ENCODE measurements at places on chromosomes 13 and 19.
A peak's percentile ranks its signal among the peaks of the same experiment; 100 is the strongest.

- no peak for DNase-seq
Observed at GRCh38 chr13:78736142-78736541, 77.2 kb upstream of the OBI1 start.

- no peak for DNase-seq
Observed at GRCh38 chr19:33667141-33667650, 45.4 kb downstream of the CHST8 start.

- peak; percentile 45 for DNase-seq
Observed at GRCh38 chr19:40716031-40716481, 630 bp downstream of the COQ8B start.

DNA sequence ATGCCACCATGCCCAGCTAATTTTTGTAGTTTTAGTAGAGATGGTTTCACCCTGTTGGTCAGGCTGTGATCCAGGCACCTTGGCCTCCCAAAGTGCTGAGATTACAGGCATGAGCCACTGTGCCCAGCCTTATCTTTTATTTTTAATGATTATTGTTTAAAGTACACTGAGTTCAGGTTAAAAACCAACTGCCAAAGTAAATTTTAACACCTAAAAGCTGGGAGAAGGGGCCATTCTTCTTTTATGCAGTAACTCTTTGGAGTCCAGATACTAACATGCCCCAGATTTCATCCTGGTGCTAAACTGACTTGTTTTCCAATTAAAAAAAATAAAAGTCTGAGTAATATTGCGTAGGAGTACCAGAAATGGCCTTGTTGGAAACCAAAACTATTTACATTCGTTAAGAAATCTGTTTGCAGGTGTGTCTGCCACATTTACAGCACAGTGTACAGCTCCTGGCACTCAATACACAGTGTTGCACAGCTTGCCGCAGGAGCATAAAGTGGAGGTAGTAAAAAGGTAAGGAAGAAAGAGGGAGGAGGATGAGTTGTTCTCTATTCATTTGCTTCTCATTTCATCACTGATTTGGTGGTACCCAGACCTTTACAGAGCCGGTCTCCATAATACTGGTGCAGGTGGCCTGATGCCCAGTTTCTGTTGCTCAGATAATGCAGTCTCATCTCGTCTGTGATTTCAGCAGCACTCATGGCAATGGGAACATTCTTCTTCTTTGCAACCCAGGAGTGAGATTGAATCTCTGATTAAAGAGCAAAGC lies 108.9 kb downstream of the PCCA start:
- DNase-seq = no peak
